Thoracic aorta (tissue), 2 donors: ENCODE measurements at places on chromosomes 16 and 17. TPM values are rescaled to one million over a fixed set of nuclear protein-coding genes. Genes with fewer than 3 reads are reported as not detected.

DNA sequence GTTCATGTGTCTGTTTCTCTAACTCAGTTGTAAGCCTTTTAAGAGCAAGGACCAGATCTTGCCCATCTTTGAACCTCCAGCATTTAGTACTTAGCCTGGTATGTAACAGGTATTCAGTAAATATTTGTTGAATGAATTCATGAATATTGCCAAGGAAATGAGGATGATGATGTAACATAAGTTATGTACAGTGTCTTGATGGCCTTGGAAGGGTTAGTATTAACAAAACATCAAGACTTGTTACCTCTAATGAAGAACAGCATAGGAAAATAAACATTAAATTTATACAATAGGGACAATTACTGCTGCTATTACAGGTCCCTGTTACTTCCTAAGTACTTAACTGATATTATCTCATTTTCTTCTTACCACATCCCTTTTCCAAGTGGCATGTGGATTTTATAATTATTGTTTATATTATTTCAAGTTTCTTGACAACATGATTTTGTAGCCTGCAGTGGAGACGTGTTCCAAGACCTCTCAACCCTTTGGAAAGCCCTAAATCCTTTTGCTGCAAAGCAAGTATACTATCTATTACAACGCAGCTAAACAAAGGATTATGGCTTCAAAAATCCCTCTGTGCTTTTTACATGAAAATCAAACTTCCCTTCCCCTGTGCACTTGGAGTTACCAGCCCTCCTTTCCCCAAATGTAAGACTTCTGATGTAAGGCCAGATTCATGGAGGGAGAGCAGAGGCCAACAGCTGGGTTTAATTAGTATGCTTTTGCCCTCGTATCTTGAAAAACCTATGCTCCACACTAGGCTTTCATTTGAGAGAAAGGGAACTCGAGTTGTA lies 77.4 kb upstream of the SMIM36 start:
- no peak overlapping the region for H3K4me3 ChIP-seq
- H3K27me3 ChIP-seq: no peaks in the 10 kb centered on the region
- H3K27ac ChIP-seq: no peak overlapping the region
- no peaks in the 10 kb centered on the region for H3K4me1 ChIP-seq
- no peak for DNase-seq

GRCh38 chr16:27246439-27246838 lies 22.1 kb downstream of the NSMCE1 start:
- peaks cover 44% of the 10 kb centered on the region for H3K4me1 ChIP-seq
- H3K4me3 ChIP-seq: no peak overlapping the region
- no peaks in the 10 kb centered on the region for H3K36me3 ChIP-seq

Gene EIF3C
- total RNA-seq: 206 TPM

- H3K27ac ChIP-seq: no peak overlapping the region
- DNase-seq: no peak
- no peaks in the 10 kb centered on the region for H3K36me3 ChIP-seq
- H3K27me3 ChIP-seq: no peaks in the 10 kb centered on the region
- no peak overlapping the region for H3K4me3 ChIP-seq
Measured at GRCh38 chr16:25952983-25953382, 261.2 kb downstream of the HS3ST4 start.

- H3K36me3 ChIP-seq: no peaks in the 10 kb centered on the region
- H3K4me1 ChIP-seq: peaks cover 22% of the 10 kb centered on the region
- H3K27me3 ChIP-seq: no peaks in the 10 kb centered on the region
Measured at GRCh38 chr17:70139449-70139993, 29.8 kb upstream of the KCNJ2 start.

GRCh38 chr16:27359051-27359450 lies 42.9 kb upstream of the IL21R start:
- no peaks in the 10 kb centered on the region for H3K27me3 ChIP-seq
- H3K4me1 ChIP-seq: no peaks in the 10 kb centered on the region
- H3K27ac ChIP-seq: no peak overlapping the region
- peaks cover 57% of the 10 kb centered on the region for H3K36me3 ChIP-seq
- no peak for DNase-seq
